ENCODE measurements at places on chromosomes 5 and 9.

- DNase-seq, result no peak
These were observed 3.2 kb downstream of the STARD4 start for GRCh38 chr5:111509119-111509518.

- DNase-seq, result no peak
These were observed 190.3 kb downstream of the SNX18 start for GRCh38 chr5:54707841-54708240.

DNA sequence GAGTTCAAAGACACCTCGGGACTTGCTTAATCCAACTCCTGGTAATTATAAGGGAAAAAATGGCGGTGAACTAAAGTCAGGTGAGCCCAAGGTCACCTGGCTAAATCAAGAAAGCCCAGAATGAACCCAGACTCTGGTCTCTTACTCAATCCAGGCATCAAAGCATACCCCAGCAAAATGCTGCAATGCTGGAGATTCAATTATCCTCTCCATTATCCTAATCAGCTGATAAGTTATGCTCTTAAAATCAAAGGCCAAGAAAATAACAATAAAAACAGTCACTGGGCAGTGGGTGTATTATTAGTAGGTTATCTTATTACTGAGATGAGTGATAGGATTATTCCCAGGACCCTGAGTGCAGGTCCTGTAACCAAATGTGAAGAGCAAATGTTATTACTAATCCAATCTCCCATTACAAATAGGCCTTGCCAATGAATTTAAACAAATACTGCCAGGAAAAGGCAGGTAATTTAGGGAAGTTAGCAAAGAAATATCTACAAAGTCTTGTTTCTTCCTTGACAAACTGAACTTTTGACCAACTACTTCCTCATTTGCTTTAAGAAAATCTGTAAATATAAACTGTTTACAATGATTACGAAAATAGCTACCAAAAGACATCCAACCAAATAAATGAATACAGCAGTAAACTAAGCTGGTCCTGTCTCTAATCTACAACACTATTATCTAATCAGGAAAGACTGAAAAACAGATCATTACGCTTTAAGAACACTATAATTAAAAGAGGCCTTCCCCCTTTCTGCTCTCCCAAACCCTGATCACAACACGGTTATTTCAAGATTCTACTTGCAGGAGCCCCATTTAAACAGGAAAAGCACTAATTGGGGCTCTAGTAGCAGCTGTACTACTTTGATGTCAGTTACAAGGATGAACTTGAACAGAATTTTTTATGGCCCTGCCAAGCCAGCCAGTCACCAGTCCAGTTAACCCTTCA is 103.2 kb downstream of the MED27 start:
- no peak for DNase-seq

GRCh38 chr5:83494087-83494620 is 22.6 kb downstream of the VCAN start:
- no peak for DNase-seq

DNA sequence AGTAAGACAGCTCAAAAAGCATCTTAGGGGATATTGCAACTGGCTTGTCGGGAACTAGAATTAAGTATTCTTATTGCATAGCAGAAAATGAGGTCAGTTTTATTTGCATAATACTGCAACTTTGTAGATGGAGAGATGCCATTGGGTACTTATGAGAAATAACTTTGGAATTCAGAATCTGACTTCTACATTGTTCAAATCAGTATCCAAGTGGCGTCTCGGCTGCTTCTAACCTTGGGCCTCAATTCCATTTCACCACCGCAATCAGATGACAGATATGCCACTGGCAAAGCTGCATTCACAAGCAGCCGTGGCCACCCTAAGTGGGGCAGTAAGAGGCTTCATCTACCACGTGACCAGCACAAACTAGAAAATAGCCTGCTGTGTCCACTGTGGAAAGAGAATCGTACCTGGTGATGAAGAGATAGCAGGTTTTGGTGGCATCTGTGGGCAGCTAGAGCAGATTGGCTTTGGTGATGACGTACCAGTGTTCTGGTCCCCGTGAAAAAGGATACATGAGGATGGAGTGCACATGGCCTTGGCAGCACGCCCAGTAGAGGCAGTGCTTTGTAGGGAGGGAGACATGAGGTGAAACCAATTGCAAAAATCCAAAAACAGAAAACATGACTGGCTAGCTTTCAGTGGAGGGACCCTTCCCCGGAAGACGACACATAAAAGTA is 116.6 kb downstream of the KLHL3 start:
- no peak for DNase-seq

DNA sequence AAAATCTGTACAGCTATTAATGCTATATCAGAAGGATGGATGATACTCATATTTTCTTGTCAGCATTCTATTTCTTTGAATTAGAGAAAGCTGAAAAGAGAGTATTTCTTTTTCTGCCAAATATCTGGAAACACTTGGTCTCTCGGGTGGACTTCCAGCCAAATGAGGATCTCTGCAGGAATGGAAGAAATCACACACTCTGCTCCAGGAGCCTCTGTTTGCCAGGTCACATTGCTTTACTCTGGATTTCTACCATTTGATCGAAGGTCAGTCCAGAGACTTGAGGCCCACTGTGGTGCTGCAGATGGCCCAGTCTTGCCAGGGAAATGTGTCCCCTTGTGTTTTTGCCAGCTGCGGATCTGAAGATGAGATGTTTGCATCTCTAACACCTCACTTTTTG is 154.1 kb downstream of the PCSK1 start:
- no peak for DNase-seq

- DNase-seq, result no peak
These were observed 1.2 kb upstream of the RNF38 start for GRCh38 chr9:36401164-36401740.

GRCh38 chr9:104300124-104300523 is 203.9 kb upstream of the OR13F1 start:
- DNase-seq, result no peak

- DNase-seq, result no peak
These were observed 370.0 kb downstream of the NDUFS4 start for GRCh38 chr5:53930457-53930856.

GRCh38 chr9:106766616-106767015 is 96.3 kb upstream of the ZNF462 start:
- no peak for DNase-seq

GRCh38 chr5:31036411-31036810 is 157.1 kb upstream of the CDH6 start:
- DNase-seq, result no peak

DNA sequence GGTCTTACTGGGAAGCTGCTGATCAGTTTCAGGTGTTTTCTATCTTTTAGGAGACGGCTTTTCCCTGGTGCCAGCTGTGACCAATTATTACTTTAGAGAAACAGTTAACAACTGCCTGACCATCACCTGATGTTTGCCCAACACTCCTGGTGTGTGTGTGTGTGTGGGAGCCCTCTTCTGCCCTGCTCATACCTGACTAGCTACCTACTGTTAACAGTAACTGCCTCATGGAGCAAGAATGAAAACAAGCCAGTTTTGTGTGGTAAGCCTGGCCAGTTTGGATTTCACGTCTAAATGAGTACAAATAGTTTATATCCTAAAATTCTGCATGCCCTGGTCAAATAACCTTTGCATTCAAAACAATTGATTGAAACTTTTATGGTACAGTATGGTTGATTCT is 46.1 kb upstream of the RIOK2 start:
- no peak for DNase-seq

DNA sequence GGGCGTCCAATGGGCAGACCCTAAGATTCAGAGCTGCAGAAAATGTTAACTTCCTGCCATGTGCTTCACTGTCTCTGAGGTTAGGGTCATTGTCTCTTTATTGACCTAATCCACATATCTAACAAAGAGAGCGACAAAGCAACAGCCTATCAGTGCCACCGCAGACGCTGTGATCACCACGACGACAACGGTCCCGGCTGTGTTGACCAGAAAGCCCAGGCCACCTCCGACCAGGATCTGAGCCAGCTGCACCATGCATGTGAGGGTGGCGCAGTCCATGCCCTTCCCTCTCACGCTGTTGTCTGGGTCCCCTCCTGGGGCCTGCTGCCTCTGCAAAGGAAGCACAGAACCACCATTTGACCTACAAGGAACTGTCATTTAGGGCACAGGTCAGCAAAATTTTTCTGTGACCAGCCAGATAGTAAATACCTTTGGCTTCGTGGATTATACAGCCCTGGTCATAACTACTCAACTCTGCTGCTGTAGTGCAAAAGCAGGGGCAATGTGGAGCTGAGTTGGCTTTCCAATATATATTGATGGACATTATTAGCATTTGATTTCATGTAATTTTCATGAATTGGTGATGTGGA is 8.5 kb downstream of the RXFP3 start:
- no peak for DNase-seq

- no peak for DNase-seq
These were observed 369.1 kb downstream of the ZNF608 start for GRCh38 chr5:124377386-124377785.

DNA sequence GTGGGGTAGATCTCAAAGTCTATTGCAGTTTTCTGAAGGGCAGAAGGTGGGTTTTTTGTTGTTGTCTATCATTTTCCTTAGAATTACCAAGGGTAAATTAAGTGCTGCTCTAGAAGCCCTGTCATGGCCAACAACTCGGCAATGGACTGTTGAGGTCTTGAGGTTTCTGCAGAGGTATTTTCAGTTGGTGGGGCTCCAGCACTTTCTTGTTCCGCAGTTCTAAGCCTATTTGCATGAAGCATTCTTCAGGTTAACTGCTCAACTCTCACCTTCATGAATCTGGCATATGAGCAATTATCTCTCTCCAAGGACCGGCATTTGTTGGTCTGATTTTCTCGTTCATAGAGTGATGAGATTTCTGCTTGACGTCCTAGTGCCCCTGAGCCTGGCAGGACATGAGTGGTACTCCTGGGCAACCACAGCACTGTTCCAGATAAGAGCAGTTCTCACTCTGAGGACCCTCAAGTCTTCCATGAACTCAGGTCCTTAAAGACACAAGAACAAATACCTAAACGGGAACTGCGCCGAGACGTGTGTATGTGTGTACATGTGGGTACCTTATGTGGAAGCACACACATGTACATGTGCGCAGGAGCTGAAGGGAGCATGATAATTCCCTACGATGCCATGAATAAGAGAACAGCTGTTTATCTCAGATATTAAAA is 544.5 kb downstream of the CSNK1G3 start:
- no peak for DNase-seq

GRCh38 chr5:95471942-95472341 is 80.8 kb downstream of the FAM81B start:
- no peak for DNase-seq

GRCh38 chr5:95417971-95418370 is 26.8 kb downstream of the FAM81B start:
- no peak for DNase-seq

DNA sequence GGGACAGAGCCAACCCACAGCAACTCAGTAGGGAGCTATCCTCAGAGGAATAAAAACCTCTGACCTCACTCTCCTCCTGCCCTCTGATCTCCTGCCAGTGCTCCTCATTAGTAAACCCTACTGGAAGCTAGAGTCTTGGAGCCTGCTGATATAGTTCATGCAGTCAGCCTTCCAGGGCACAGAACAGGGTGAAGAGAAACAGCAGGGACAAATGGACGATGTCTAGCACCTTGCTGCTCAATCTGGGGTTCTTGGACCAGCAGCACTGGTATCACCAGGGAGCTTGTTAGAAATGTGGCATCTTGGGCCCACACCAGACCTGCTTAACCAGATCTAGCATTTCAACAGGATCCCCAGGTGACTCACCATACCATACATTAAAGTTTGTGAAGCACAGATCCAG is 5.5 kb upstream of the GALNT12 start:
- DNase-seq, result no peak

DNA sequence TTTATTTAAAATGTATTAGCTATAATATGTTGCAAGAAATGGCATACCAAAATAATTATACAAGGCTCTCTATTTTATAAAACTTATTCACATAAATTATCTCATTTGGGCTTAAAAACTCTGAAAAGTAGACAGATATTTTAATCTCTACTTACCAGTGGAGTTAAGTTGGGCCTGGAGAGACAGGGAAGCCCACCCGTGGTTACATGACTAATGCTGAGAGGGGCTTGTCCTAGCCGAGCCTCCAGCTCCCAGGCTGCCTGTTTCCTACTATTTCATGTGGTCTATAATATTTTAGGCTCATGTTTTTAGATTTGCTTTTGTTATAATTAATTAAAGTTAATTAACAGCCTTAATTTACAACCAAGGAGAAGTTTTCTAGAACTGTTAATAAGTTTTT is 20.9 kb upstream of the ASPN start:
- no peak for DNase-seq

DNA sequence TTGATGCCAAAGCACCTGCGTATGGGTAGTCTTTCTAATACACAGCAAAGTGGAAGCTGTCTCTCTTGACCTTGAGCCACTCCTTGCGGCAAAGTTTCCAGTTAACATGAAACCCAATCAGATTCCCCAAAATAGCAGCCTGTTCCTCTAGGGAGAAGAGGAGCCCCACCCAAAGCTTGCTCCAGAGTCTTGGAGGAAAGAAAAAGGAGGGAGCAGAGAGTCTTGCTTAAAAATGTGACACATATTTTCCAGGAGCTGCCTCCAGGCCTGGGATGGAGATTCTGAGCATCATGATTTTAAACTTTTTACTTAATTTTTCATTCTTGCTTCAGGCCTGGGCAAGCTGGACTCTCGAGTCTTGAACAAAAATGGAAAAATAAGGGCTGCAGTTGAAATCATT is 223.5 kb upstream of the TNC start:
- DNase-seq, result no peak

- DNase-seq, result no peak
These were observed 5.0 kb downstream of the GRXCR2 start for GRCh38 chr5:145867806-145868205.

GRCh38 chr5:95861221-95861863 is 38.8 kb upstream of the GLRX start:
- no peak for DNase-seq

- DNase-seq, result no peak
These were observed 159.3 kb downstream of the SPATA31D1 start for GRCh38 chr9:82147798-82148425.

DNA sequence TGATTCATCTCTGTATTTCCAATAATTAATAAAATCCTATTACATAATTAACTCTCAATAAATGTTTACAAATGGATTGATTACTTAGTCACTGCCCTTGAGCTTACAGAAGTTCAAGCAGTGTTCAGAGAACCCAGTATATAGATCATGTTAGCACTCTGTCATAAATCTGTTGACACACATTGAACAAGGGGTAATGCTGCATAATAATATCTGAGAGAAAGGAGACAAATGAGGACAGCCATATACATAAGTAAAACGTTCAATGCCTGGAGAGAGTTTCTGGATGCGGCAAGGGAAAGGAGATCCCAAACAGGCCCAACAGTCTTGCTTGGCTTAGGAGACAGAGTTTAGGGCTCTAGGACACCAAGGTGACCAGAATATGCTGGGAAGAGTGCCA is 270.2 kb downstream of the FBXL17 start:
- no peak for DNase-seq

DNA sequence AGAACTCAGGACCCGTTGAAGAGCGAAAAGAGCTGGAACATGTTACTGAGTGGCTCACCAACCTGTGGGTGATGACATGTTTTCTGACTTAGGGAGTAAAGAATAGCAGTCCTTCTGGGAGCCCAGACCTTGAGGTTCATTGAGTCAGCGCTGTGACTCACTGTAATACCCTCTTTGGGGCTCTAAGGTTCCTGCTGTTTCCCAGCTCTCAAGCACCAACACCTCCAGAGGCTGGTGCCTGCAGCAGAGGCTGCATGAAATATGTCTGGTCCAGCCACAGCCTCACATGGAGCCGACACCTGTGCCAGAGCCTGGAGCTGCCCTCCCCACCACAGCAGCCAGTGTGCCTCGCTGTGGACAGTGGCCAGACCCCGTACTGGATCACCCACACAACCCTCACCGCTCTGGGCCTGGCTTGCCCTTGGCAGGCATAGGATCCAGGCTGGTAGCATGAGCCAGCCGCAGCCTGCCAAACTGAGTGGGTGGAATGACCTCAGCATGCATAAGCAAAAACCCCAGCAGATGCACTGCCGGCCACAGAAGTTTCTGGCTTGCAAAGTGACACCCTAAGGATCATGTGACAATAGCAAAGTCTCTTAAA is 143.5 kb upstream of the MRPS30 start:
- no peak for DNase-seq

Data from stimulated activated CD8-positive, alpha-beta memory T cell treated with anti-CD3 and anti-CD28 coated beads, Interleukin-7, amount 100 ng/mL, for 4 hours (primary cell).